ENCODE measurements at places on chromosomes 16 and 17.
A peak's percentile ranks its signal among the peaks of the same experiment; 100 is the strongest.

DNA sequence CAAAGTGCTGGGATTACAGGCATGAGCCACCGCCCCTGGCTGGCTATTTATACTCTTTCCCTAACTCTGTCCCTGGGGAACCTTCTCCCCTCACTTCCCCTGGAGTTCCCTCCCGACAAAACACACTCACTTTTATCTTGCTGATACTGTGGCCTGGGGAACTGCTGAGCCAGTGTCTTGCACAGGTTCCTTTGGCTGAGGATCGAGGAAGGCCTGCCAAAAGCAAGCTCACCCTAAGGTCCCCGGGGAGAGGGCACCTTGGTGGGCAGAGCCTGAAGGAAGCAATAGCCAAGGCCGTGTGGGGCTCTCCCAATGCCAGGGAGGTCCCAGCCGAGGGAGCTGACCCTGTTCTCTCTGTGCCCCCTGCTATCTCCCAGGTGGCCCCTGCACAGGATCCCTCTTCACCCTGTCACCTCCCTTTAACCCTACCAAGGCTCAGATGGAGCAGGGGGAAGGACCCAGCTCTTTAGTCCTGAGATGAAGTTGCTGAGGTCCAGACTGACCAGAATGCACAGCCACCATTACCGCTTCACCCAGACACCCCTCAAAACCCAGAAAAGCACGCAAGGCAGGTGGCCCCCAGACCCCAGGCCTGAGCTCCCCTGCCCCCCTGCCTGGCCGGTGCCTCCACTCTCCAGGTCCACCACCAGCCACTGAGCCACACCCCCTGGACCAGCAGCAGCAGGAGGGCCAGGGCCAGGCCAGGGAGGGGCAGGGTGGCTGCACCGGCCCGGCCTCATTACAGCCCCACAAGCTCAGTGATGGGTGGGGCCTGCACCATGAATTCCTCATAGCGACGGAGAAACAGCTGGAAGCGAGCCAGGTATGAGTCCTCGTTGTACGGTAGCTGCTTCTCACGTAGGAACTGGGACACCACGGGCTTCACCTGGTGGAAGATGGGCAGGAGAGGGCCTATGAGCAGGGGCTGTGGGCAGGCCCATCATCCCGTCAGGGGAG, 5.1 kb upstream of the FDXR start:
- DNase-seq: no peak

DNA sequence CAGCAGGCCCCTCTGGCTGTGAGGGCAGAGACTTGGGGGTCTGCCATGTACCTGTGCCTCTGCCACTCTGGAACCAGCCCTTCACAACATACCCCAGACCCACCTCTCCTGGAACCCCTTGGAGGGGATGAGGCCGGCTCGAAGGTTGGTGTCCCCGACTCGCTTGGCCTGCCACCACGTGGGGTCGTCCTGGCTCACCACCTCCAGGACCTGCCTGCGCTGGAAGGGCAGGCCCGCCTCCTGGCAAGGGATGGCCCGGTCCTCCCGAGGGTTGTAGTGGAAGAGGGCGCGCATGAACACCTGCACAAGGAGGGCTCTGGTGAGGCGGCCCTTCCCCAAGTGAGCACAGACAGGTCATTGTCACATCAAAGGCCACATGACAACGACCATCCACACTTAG, 12.2 kb downstream of the MPP3 start:
- DNase-seq: no peak

GRCh38 chr16:69417520-69418199, 6.8 kb upstream of the CYB5B start:
- no peak for DNase-seq

- no peak for DNase-seq
Observed at GRCh38 chr17:81285894-81286293, 9.2 kb downstream of the SLC38A10 start.

GRCh38 chr17:72560303-72561247, 439.8 kb downstream of the SOX9 start:
- peak; percentile 69 for DNase-seq

DNA sequence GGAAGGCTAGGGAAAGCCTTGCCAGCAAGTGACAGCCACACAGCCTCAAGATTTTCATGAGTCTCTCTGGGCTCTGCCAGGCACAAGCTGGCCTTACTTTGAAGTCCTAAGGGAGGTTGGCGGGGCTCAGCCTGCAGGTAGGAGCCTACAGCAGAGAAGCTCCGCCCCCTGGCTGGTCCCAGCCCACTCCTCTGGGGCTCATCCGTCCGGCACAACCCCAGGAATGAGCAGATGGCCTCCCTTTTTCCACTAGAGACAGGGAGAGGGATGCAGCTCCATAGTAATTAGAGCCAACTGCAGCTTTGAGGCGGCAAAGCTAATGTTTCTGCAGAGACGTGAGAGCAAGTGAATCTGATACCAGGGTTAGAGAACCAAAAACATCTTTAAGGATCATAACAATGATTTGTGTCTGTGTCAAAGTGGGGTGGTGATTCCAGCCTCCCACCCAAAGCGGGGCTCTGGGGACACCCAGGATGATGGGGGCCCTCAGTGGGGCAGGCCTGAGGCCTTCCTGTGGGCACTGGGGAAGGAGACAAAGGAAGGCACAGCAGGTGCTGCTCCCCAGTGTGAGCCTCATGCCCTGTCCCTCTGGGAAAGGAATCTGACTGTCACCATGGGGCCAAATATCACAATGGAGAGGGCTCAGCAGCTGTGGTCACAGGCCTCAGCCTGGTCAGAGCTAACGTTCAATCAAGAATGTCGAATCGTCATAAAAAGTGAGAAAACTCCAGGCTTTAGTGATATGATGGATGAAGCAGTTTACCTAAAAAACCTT, 61.5 kb downstream of the RBFOX3 start:
- peak; percentile 13 for DNase-seq

Measured in NCI-H2107 (cell line).